ENCODE measurements at places on chromosomes 5 and 9.

DNA sequence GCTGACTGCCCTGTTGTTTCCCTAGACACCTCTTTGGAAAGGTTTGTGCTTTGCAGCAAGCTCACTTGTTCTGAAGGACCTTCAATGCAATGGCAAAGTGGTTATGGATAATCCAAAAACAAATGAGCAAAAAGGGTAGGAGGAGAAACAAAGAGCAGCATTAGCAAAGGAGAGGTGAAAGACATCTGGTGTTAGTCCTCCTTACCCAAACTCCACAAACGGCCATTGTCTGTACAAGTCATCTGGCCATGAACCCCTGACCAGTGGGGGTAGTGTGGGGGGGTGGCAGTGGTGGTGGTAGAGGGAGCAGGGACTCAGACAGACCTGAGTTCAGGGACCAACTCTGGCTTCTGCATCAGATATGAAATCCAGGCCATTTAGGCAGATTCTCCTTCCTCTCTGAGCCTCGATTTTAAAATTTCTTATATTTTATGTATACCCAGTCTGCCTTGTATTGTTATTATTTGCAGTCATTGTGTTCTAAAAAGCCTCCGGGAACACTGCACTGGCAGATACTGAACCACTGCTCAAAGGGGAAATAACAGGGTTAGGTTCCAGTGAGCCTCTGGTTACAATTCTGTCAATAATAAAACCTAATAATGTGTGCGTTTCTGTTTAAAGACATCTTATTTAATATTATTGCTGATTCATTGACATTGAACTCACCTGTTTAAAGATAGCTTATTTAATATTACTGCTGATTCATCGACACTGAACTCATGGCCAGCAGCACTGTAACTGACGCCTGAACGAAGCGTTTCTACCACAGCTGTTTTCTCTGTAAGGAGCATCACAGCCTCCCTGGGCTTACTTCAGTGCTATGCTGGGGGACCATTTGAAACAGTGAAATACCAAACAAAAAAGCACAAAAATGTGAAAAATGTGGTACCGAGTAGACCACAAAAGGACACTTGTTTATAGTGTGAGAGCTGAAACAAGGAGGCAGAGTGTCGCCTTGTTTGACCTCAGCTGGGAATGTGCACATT is 156.0 kb downstream of the SEC61B start:
- DNase-seq = no peak

- DNase-seq = no peak
Observed at GRCh38 chr5:157106630-157107461, 2.0 kb downstream of the HAVCR2 start.

DNA sequence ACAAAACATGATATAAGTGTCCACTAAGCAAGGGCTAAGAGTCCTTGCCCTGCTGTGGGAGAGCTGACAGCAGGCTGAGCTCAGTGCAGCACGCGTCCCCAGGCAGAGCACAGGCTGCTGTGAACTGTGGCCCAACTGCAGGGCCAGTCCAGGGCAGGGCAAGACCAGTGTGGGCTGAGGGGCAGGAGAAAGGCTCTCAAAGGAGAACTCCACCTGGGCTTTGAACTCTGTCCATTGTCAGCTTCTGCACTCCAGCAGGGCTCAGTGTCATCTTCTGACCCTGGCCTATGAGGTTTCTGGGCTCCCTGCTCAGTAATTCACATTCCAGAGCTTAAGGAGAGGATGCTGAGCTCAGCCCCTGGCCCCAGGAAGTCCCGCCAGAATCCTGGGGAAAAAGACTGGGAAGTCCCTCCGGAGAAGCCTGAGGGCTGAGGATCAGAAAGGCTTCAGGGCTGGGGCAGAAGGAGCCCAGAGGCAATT is 37.4 kb downstream of the LHFPL2 start:
- DNase-seq = no peak

GRCh38 chr5:157658893-157659292 is 6.7 kb upstream of the SOX30 start:
- DNase-seq = no peak

- DNase-seq = no peak
Observed at GRCh38 chr9:8871796-8872445, 1072.3 kb upstream of the DMAC1 start.

DNA sequence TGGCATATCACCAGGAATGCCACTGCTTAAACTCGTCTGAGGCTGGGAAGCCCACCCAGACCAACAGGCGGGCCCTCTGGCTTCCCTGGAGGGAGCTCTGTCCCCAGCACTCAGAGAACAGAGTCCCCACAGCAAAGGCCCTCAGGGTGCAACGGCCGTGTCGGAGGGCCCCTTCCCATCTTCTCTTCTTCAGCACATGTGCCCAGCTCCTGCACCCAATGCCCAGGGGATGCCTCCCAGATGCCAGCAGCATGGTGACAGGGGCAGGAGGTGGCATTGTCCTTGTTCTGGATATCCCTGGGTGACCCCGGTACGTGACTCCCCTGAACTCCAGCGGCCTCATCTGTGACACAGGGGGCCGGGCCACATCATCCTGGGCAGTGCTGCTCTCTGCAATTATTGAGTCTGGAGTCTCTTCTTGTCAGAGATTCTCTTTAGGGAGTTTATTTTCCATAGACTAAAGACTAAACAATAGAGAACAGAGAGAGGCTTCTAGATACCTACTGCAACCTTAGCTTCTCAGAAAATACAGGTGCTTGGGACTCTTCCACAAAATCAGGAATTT is 13.6 kb upstream of the OLFM1 start:
- DNase-seq = no peak

DNA sequence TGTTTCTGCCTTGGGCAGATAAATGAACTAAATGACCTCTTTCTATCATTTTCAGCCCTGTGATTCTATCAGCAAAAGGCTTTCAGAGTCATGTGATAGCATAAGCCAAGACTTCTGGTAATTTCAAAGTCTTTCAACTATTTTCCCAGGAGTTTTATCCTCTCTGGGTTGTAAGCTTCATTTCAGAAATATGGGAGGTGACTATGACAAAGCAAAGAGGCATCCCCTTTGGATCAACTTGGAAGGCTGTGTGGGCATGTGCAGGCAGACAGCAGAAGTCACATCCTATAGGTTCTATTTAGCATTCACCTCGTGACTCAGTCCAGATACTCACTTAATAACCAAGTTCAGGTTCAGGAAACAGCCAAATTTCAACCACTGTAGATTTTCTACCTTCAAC is 149.0 kb upstream of the FST start:
- no peak for DNase-seq

GRCh38 chr9:134935056-134935640 is 17.4 kb upstream of the FCN1 start:
- DNase-seq = peak; percentile 92

DNA sequence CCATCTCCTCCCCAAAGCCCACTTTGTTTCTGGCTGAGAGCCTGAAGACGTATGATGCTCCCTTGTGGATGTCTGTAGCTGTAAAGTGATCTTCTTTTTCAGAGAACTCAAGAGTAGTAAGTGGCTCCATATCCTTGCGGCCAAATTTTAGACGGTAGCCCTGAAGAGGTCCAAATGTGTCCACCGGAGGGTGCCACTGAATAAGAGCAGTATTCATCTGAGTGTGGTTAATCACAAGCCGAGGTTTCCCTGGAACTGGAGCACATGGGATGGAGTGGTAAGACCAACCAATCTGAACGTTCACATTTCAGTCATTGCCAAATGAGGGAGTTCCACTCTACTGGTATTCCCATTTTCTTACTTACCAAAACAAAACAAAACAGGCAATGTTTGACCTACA is 686.5 kb upstream of the DMAC1 start:
- peak; percentile 59 for DNase-seq

- DNase-seq = no peak
Observed at GRCh38 chr5:8383616-8384015, 514.7 kb downstream of the MTRR start.

DNA sequence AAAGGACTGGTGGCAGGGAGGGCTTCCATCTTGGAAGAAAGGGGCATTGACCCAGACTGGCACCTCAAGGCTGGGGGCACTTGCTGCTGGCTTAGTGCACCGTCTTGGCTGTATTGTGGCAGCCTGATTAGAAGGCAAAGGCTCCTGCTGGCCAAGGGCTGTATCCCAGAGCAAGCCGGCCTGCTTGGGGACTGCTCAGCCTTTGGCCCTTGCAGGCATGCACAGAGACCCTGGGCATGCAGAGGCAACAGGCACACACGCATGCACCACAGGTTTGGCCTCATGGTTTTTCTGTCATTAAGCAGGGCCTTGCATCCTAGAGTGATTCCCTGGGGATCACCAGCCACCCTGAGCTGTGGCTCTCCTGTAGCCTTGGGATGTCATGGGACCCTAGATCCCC is 29.0 kb downstream of the PITX1 start:
- no peak for DNase-seq

DNA sequence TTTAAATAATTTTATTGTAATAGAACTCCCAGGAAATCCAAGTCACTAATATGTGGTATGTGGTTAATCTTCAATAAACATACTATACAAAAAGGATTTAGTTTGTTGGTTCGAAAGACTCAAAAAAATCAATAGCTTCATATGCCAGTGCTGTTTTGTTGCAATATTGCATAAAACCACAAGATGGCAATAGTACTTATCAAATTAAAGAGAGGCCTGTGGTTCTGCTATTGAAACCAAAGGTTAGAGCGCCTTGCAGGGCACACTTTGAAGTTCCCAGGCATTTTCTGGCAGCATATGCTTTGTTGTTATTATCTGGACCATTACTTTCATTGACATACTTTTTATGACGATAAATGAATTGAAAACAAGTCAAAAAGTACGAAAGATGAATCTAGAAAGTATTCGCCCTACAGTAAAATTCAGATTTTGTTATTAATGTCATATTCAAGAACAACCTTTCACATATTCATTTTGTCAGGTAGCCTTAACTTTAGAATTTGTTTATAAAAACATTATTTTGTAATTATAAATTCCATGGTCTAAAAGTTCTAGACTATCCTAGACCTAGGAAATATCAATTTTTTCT is 316.3 kb downstream of the MCTP1 start:
- peak; percentile 29 for DNase-seq

- no peak for DNase-seq
Observed at GRCh38 chr5:124935065-124935464, 188.6 kb upstream of the ZNF608 start.

- no peak for DNase-seq
Observed at GRCh38 chr9:16690205-16690604, 180.3 kb downstream of the BNC2 start.

DNA sequence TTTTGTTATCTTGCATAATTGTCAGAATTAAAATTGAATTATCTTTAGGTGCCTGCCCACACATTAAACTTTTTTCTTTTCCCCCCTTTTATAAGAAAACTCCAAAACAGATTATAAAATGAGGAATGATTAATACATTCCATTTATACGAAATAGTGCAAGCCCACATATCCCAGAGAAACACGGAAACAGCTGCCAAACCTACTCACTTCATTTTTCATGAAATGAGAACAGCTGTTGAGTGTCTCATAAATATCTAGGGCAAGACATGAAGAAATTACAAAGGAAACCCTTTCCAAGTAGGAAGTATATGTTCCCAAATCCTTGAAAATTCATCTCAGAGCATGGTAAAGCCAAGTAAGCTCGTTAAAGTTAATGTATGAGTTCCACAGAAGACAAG is 459.4 kb upstream of the NMUR2 start:
- DNase-seq = no peak

DNA sequence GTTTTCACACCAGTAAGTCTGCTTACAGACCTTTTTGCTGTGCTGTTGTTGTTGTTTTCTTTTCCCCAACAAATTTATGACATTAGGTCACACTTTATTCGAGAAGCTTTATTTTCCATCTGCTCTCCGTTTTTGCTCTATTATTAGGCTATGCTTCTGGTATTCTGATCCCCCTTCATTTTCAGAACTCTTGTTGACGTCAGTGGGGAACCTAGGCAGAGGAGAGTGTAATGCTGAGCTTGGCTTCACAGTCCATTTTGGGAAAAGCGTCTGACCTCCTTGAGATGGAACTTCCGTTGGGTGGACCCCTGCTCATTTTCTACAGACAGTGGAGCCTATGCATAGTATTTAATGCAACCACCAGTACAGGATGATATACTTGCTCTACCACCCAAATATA is 387.9 kb upstream of the MEF2C start:
- no peak for DNase-seq

DNA sequence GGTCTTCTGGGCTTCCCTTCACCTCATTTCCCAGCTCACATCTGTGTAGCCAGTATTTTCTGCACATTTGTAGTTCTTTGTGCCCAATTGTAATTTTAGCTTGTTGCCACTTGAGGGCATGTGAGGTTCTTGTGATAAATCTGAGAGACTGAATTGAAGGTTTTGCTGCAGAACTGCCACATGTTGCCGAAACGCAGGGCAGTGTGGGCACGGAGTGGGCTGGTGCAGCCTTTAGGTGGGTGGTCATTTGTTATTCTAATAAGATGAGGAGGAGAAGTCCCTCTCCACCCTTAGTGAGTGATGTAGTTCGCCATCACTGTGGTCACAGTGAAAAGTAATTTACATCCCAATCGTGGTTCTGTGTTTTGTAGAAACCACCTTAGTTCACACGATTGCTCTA is 21.2 kb downstream of the OTULIN start:
- peak; percentile 37 for DNase-seq

GRCh38 chr5:109482748-109483147 is 73.0 kb upstream of the PJA2 start:
- no peak for DNase-seq

DNA sequence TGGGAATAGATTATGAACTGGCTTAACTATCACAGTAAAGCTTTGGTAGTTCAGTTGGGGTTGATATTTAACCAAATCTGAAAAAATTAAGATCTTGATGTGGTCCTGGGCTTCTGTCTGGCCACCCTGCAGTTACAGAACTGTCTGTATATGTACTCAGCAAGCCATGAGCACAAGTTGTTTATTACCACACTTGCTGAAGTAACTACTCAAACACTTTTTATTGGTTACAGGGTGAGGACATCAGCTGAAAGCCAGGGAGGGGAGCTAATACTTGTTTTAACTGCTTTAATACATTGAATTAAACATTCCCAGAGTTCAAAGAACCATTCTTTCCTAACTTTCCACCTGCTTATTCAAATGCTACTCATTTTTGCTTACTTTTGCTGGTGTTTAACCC is 29.4 kb upstream of the KCNN2 start:
- no peak for DNase-seq

- no peak for DNase-seq
Observed at GRCh38 chr5:6410421-6410820, 32.1 kb upstream of the MED10 start.

- no peak for DNase-seq
Observed at GRCh38 chr9:2290382-2290781, 275.2 kb downstream of the SMARCA2 start.

DNA sequence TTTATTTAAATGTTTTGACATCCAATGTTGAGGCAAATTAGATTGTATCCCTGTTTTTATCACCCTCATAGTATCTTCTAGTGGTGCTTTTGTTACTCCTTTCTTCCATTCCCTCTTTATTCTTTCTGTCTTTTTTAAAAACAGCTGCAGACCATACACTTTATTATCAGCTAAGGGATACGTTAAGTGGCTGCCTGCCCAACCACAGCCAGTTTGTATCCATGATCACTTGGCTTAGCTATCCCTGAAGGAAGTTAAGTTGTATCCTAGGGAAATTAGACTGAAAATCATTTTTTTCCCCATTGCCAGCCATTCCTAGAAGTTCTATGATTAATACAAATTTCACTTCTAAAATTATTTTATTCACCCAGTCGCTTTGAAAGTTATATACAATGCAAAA is 1032.7 kb downstream of the NR2F1-AS1 start:
- DNase-seq = no peak
